Activated naive CD4-positive, alpha-beta T cell (primary cell): ENCODE measurements at places on chromosomes 2 and 18.

DNA sequence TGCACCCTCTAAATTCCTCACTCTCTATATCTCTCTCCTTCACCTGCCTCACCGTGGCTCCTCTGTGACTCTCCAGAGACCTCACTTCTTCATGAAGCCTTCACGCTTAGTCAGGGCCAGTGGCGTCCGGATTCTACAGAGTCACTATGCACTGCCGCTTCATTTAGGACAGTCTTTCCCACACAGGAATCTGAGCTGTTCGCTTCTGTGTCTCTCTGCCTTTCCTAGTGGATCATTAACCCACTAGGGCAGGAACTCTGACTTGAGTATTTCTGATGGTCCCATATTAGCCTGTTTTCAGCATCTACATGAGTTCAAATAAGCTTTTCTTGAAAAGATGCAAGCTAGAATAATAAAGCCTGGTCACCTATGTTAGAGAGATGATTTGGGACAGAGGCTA, 180.2 kb upstream of the DOK6 start:
- DNase-seq, result no peak

DNA sequence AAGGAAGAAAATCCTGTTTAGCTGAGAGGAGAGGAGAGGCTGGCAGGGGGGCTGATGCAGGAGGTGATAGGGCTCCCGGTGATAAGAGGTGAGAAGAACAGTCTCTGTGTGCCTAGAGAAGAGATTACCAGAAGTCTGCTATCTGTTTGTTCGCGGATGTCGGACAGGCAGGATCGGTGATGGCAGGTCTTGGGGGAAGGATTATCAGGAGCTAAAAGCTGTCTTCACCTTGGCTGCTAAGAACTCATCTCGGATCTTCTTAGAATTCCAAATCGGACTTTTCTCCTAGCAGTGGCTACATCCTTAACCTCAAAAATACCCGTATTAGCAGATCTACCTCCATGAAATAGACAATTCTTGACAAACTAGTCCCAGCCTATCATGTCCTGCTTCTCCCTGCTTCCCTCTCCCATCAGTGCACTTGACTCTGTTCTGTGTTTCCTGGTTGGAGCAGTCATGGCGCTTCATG, 282.1 kb upstream of the TRIB2 start:
- no peak for DNase-seq

DNA sequence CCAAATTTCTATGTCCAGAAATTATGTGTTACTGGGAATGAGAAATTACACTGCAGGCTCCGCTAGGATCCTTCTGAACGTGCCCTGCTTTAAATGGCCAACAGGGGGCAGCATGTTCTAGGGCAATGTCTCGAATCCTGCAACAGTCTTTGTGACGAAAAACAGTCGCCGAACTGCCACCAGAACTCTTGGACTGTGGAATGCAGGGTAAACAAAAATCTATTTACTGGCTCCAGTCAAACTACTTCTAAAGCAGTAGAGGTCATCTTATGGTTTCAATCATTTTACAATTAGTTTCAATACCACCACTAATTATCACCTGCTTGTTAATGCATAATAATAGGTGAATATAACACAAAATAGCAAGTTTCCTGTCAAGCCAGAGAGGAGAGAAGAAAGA, 9.8 kb upstream of the ZNF397 start:
- peak; percentile 61 for DNase-seq

- DNase-seq, result no peak
Observed at GRCh38 chr2:69223759-69224511, 163.1 kb downstream of the GFPT1 start.

DNA sequence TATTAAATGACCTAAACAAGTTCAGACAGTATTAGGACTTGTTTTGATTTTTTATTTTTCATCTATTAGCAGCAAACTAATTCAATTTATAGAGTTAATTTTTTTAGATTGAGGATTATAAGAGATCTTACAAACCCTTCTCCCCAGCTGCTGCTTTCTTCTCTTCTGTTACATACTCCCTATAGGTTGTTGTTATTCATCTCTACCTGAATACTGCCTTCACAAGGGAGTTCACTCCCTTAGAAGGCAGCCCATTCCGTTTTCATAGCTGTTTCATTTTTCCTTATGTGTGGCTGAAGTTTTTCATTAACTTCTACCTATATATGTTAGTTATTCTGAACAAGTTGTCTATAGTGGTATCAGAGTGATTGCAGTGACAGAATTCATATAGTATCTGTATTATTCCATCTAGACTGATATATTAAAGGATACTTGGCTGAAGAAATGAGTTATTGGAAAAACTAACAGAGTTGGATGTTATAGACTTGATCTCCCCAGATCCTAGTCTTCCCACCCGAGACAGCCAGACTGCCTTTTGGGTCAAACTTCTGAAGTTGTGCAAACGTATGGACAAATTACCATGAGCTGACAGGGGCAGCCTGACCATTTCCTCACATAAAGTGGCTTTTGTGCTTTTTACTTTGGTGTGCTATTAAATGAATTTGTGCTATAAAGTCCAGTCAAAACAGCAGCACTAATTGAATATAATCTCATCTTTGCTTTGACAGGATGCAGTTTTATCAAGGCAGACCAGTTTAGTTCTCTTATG, 8.7 kb downstream of the GLS start:
- DNase-seq, result no peak

DNA sequence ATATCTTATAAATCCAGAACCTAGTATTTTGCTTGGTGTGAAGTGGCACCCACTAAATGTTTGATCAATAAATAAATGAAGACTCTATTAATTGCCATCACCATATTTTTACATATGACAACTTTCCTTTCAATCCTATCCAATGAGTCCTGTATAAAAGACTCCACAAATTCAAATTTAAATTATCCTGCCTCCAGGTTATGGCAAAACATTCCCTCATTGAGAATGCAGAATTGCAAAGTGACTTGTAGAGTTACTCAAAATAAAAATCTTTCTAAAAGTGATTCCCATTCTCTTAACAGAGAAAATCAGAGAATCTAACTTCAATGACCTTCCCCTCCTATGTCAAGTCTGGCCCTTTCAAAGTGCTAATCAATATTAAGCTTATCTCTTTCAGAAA, 236.8 kb downstream of the GRB14 start:
- DNase-seq, result no peak

- DNase-seq, result no peak
Observed at GRCh38 chr2:40030456-40030975, 251.5 kb upstream of the THUMPD2 start.

DNA sequence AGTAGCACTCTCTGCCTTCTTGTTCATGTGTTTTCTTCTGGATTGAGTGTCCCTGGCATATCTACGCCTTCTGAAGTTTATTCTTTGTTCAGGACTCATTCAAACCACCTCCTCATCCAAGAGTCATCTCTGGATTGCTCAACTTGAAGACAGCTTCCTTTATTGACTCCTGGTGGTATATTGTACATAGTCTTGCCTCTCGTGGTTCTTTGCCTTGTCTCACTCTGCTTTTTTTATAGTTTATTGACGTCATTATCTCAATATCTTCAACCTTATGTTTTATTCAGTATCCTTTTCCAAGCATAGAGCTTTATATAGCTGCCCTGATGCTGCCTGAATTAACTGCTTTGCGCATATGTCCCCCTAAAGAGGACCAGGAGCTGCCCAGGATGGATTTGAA, 161.7 kb downstream of the INSIG2 start:
- DNase-seq, result no peak

DNA sequence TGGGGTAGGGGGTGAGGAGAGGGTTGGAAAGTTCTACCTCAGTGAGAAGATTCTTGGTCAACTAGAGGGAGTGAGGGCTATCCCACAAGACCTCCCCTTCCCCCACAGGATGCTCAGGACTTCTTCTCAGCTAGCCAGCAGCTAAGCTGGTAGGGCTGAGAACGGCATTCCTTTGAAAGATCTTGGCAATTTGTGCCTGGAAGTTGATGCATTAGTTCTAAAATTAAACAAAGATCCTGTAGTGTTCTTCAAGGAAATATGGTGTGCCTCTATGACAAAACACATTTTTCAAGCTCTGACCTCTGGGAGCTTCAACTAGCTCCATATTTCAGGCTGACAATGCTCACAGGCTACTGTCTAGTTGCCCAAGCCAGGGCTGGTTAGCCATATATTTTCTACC, 2.3 kb downstream of the LYPD1 start:
- DNase-seq, result no peak

DNA sequence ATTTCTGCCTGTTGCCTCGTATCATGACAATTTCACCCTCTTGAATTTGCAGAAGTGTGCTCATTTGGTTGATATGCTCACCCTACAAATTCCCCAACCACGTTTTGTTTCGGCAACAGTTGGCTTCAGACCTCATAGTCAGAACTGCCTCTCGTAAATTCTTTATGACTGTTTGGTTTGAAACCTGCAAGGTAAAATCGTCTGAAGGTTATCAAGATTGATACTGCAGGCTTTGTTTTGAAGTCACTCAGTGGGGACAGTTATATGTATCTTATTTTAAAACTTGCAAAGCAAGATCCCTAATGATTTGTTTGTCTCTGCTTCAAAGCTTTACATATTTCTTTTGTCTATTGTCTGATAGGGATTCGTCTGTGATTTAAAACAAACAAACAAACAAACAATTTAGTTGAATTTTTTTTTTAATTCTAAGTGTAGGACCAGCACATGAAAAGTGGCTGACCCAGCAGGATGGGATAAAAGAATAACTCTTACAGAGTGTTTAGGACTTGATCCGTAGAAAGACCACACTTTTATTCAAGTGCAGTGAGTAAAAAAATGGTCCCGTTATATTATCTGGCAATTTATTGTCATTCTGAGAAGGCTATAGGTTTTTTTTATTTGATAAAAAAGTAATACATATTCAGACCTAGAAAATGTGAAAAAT, 45.7 kb upstream of the MYCN start:
- DNase-seq, result no peak

DNA sequence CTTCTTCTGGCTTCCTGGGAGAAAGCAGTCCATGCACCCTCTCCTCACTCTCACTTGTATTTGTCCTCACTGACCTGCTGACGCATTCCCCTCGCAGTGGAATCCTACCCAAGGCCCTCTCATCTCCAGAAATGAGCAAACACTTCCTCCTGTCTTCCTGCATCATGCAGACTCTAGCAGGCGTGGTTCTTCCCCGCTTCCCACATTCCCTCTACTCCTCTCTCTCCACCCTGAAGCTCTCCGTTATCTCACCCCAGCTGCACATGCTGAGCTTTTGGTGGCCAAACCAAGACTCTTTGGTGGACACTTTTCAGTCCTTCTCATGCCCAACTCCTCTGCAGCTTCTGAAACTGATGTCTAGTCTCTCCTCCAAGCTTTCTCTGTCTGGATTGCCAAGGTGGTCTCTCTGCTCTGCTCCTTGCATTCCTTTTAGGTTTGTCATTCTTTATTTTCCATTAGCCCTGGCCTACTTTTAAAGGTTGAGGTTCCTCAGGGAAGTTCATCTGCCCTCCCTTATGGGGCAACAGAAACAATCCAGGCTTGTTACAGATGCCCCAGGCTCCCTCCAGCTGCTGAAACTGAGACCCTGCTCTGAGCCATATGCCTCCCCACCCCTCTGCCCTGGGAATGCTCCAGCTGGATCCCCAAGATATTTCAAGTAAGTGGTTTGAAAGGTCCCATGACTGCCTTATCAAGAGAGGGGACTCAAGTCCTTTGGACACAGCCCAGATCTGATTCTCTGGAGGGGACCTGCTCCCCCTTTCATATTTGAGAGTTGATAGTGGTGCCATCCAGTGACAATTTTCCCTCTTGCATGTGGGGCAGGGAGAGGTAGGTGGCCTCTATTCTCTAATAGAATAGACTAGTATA, 835 bp upstream of the IL18RAP start:
- no peak for DNase-seq

DNA sequence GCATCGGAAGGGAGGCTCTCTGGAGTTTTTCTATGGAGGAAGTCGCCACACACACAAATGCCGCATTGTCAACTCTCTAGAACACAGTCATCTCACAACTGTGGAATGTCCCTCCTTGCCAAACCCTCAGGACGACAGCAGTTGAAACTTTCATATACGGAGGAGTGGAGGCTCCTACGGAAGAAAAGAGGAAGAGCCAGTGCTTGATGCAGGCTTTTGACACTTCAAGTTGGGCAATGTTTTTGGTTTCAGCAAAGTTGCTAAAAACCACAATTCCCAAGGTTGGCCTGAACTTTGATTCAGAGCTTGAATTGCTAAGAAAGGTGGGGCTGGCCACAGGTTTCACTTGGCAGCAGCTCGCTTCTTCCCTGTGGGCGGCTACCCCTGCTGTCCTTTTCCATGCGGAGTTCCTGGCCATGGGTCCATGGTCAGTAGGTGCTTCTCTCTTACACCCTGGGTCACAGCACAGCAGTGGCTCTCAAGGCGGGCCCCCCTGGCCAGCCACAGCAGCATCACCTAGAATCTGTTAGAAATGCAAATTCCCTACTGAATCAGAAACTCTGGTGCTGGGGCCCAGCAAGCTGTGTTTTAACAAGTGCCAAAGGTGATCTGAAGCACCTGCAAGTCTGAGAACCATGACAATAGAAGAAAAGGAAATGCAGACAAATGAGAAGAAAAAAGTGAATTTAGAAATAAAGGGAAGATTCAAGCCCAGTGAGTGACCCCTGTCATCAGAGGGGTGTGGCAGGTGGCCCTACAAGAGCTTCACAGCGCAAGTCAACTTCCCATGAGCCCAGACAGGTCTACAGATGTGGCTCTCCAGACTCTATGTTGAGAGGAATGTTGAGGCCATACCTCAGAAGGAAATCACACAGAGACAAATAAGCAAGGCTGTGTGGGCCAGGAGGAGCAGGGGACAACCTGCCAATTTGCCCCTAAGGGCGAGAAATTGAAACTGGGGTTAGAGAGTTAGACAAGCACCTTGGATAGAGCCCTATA, 856.4 kb downstream of the RNF144A start:
- DNase-seq, result no peak

- no peak for DNase-seq
Observed at GRCh38 chr2:233290051-233290845, 17.4 kb upstream of the SAG start.

DNA sequence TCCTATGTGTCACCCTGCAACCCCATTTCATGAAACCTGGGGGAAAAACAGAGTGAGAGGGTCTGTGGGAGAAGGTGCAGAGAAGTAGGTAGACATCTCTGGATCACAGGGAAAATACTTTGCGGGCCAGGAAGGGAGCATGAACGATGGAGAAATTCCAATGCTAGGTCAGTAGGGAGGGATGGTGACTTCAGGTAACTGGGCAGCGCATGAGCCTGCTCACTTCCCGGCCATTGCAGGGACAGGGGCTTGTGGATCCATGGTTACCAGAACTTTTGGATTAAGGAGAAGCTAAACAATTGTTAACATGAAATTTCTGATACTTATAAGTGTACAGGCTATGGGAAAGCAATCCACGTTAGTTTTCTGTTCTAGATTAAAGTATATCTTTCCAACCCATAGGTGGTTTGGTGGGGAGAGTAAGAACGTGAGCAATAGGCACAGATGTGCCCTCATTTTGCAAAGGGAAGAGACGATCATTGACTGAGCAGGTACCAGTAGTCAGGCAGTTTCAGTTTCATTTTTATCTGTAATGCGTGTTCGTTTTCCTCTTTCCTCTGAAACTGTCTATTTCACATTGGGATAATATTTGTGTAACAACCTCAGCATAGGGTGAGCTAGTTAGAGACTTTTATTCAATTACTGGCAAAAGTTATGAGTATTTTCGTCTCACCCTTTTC, 65.0 kb downstream of the NYAP2 start:
- no peak for DNase-seq

- DNase-seq, result no peak
Observed at GRCh38 chr2:147451902-147452515, 392.8 kb upstream of the ACVR2A start.

GRCh38 chr2:101064868-101065549, 62.9 kb downstream of the RPL31 start:
- DNase-seq, result no peak

GRCh38 chr2:17387591-17387990, 130.6 kb downstream of the RAD51AP2 start:
- no peak for DNase-seq
